ENCODE measurements at places on chromosomes 13 and 19.

- H3K4me3 ChIP-seq = peak overlapping the region; percentile 20
- no peak for DNase-seq
- peaks cover 3% of the 10 kb centered on the region for H3K4me1 ChIP-seq
- peaks cover 45% of the 10 kb centered on the region for H3K27me3 ChIP-seq
- H3K36me3 ChIP-seq = peaks cover 5% of the 10 kb centered on the region
Measured at GRCh38 chr19:14473978-14474578, 1.1 kb downstream of the PTGER1 start.

- no peak overlapping the region for H3K27ac ChIP-seq
- no peaks in the 10 kb centered on the region for H3K27me3 ChIP-seq
- DNase-seq = no peak
- H3K36me3 ChIP-seq = no peaks in the 10 kb centered on the region
- H3K4me1 ChIP-seq = no peaks in the 10 kb centered on the region
- H3K4me3 ChIP-seq = no peak overlapping the region
Measured at GRCh38 chr13:48138270-48138669, 43.4 kb upstream of the MED4 start.

GRCh38 chr19:18311502-18312091 is 11.3 kb downstream of the LSM4 start:
- peaks cover 52% of the 10 kb centered on the region for H3K36me3 ChIP-seq
- no peak overlapping the region for H3K4me3 ChIP-seq
- H3K27ac ChIP-seq = no peak overlapping the region
- no peaks in the 10 kb centered on the region for H3K27me3 ChIP-seq
- DNase-seq = no peak

DNA sequence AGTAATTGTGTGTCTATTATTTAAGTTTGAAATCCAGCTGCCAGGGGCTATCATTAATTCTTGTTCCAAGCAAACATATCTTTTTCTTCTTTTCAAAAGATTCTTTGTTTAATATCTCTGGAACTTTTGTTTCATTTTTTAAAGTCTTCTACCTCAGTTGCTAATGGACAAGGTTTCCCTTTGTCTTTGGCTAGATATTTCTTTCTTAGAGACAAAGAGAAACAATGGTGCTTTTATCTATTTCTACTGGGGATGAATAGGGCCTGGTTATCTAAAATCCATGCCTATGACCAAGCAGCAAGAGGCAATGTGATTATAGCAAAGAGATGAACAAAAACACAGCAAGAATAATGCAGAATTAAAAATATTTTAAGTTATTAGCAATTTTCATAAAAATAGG is 661.3 kb upstream of the KLF12 start:
- H3K36me3 ChIP-seq = no peaks in the 10 kb centered on the region
- no peak overlapping the region for H3K27ac ChIP-seq
- H3K4me1 ChIP-seq = no peaks in the 10 kb centered on the region
- H3K27me3 ChIP-seq = peaks cover 5% of the 10 kb centered on the region
- H3K4me3 ChIP-seq = no peak overlapping the region

GRCh38 chr13:113803409-113804016 is 44.5 kb downstream of the TMEM255B start:
- no peak overlapping the region for H3K4me3 ChIP-seq
- DNase-seq = no peak
- no peaks in the 10 kb centered on the region for H3K4me1 ChIP-seq
- H3K27me3 ChIP-seq = no peaks in the 10 kb centered on the region
- no peaks in the 10 kb centered on the region for H3K36me3 ChIP-seq
- H3K27ac ChIP-seq = no peak overlapping the region

DNA sequence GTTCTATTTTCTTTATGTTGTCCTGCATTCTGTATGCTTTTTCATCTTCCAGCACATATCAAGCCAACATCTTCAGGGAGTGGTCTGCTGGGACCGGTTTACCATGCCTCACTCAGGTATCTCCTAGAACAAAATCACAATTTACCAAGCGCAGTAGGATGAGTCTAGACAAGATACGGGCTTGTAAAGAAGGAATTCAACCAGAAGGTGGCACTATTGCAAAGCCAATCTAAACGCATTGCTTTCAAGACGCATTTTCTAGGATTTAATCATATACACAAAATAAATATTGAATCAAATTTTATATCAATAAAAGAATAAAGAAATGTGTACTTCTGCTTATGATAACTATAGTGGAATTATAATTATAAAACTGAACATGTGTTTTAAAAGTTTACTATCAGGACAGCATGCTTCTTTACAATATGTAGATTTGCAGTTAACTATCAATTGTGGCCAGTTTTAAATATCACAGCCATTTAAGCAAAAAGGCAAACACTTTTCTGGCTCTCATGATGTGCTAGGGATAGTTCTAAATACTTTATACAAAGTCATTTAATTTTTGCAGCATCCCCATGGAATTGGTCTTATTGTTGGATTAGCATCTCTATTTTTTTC is 16.1 kb upstream of the TPP2 start:
- peaks cover 12% of the 10 kb centered on the region for H3K27me3 ChIP-seq
- H3K4me3 ChIP-seq = no peak overlapping the region
- H3K36me3 ChIP-seq = no peaks in the 10 kb centered on the region
- peak; percentile 32 for DNase-seq

All from T-cell (primary cell).